ENCODE measurements at places on chromosomes 3 and 15.
A peak's percentile ranks its signal among the peaks of the same experiment; 100 is the strongest.

GRCh38 chr15:64037116-64037515, 9.2 kb downstream of the DAPK2 start:
- no peak for DNase-seq

GRCh38 chr3:108662142-108662738, 72.7 kb downstream of the DZIP3 start:
- peak; percentile 92 for DNase-seq

DNA sequence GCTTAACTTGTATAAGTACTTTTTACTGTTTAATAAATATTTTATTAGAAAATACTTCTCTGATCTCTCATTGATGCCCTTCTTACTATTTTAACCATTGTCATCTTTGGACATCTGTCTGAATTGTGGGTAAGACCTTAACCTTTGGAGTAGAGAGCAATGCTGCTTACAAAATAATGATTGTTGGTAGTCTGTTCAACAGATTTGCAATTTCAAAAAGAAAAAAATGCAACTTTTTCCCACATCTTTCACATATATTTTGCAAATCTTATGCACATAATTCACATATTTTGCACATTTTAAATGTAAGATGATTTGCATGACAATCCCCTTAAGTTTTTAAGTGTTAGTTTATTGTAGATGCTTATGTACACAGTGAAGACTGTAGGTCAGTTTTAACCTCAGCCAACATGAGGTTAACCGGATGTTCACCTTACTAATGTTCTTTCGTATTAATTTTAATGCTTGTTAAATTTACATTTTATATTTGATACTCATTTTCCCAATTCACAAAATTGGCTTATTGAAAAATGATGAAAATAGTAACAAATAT, 16.7 kb downstream of the C3orf38 start:
- DNase-seq: no peak

DNA sequence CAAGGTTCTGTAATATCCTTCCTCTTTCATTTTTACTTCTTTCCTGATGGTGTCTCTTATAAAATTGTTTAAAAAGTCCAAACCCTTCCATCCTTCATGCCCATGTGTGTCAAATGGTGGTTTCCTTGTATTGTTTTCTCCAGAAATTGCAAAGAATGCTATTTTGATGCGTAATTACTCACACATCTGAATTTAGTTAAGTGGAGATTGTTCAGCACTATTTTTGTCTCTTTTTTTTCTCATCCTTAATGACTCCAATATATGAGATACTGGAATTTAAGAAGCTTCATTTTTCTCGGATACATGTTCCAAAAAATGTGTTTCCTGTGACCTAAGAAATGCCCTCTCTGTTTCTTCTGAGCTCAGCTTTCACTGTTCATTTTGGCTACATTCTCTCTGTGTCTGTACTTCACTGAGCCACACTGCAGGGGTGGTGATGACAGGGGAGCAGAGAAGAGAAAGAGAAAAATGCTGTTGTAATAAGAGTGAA, 799.8 kb downstream of the DIPK2A start:
- DNase-seq: peak; percentile 67

GRCh38 chr3:61875976-61876671, 314.8 kb downstream of the PTPRG start:
- DNase-seq: peak; percentile 8

- DNase-seq: no peak
These were observed 33.2 kb upstream of the TSPAN3 start for GRCh38 chr15:77104155-77104554.

DNA sequence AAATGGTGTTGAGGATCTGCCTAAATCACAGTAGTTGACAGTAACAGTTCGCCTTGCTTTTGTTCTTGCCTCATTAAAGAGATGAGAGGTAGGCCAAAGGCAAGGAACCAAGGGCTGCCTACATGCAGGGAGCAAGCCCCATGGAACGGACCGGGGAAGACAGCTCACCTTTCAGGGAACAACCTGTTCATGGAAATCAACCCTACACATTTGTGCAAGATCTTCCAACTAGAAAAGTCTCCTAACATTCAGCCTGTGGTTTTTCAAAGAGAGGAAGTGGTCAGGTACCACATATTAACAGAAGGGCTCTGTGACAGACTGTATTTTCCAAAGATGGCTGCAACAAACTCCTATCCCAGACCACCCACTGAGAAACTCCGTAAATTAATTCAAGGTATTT, 1031.8 kb upstream of the NR2F2 start:
- no peak for DNase-seq

GRCh38 chr3:42871592-42872196, 4.0 kb downstream of the CYP8B1 start:
- no peak for DNase-seq

- DNase-seq: no peak
These were observed 29.2 kb downstream of the SH3BP5 start for GRCh38 chr3:15303216-15303615.

DNA sequence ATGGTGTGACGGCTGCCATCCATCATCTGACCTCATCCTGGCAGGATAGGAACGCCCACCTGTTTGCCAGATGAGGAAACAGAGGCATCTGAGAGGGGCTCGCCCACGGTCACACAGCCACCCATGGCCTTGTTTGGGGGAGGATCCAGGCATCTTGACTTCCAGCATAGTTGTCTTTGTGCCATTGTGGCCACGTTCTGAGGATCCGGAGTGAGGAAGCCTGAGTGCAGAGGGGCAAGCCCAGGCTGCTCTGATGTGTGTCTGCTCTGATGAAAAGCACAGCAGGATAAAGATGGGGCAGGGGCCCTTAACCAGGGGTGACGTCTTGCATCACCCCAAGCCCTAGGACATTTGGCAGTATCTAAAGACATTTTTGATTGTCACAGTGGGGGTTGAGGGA, 58.7 kb downstream of the FGD5 start:
- no peak for DNase-seq

- DNase-seq: no peak
These were observed 275.0 kb downstream of the ZBTB20 start for GRCh38 chr3:114872050-114872449.

DNA sequence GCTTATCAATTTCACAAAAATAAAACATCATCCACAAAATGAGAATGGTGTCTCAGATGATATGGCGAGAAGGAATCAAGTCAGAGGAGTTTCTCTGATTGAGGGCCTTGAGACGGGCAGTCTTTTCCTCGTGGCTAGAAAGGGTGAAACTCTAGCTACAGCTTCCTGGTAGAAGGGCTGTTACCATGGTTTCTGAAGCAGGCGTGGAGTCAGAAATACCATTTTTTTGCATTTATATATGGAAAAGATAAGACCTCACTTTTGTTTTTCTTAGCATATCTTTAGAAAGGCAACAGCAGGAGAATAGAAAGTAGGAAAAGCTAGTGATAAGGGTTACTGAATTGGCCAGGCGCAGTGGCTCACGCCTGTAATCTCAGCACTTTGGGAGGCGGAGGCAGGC, 17.3 kb upstream of the SAMD7 start:
- DNase-seq: no peak

GRCh38 chr3:96756516-96756915, 57.9 kb upstream of the EPHA6 start:
- DNase-seq: no peak

GRCh38 chr3:46930945-46931403, 45.6 kb downstream of the CCDC12 start:
- peak; percentile 47 for DNase-seq

- peak; percentile 96 for DNase-seq
These were observed 91.4 kb downstream of the NFKBIZ start for GRCh38 chr3:101940521-101941317.

- DNase-seq: no peak
These were observed 73.5 kb downstream of the EDEM1 start for GRCh38 chr3:5260992-5261501.

GRCh38 chr3:105559856-105560255, 193.1 kb downstream of the ALCAM start:
- DNase-seq: no peak

DNA sequence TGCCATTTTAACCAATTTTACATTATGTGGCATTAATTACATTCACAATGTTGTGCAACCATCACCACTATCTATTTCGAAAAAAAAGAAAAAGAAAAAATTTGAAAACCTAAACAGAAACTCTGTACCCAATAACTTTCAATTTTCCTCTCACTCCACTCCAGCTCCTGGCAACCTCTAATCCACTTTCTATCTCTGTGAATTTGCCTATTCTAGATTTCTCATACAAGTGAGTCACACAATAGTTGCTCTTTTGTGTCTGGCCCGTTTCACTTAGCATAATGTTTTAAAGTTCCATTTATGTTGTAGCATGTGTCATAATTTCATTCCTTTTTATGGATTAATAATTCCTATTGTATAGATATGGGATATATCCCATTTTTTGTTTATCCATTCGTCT, 53.3 kb upstream of the TBC1D5 start:
- no peak for DNase-seq

GRCh38 chr3:37519661-37520060, 342.0 kb upstream of the CTDSPL start:
- DNase-seq: no peak

GRCh38 chr3:118991775-118992174, 42.9 kb downstream of the IGSF11 start:
- DNase-seq: no peak

- no peak for DNase-seq
These were observed 165.4 kb upstream of the TOPAZ1 start for GRCh38 chr3:44076221-44076829.

DNA sequence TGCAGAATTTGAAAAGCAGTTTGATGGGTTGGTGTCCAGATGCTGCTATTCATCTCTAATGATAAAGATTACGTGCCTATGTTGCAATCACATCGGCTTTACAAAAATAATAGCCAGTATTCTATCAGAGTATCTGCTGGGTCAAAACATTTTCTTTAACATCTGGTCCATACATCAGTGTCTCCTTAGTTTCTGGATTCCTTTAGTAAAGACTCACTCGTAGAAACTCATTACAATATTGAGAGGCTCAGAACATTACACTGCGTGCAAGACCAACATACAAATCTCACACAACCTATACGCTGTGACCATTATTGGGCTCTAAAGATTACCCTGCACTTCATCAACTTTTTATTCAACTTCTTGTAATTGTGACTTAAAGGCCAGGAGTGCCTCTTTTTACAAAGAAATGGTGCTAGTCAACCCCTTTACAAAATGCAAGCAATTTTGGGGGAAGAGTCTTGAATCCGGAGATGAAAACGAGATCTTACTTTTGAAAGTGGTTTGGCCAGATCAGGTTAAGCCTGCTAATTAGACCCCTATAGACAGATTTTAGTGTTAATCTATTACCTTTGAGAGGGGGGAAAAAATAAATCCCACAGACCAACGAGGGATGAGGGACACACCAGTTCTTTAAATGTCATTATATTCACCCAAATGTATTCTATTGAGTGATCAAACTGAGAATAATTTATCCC, 2.9 kb downstream of the TRA2B start:
- DNase-seq: peak; percentile 59

DNA sequence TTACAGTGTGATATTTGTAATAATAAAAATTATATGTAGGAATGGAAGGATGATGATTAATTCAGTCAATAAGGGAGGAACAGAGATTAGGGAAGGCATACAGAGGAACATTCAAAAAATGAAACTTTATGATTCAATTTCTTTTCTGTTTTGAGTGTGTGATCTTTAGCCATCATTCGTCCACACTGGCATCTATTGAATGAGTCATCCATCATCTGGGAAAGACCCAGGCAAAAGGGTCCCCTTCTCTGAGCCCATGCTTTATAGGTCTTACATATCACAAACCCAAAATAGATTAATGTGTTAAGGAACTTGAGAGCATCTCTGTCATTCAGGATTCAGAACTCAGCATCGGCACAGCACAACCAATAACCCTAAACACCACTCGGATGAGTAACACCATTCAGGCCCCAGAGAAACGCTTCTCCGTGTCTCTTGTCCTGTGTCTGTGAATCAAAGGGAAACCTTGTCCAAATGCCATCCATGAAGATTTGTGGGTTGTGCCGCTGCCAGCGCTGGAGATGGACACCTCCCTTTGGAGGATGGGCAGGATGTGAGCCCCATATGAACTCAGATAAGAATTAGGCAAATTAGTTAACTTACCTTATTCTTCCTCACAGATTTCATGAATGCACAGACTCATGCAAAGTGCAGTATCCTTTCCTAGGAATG, 21.7 kb upstream of the TPM1 start:
- DNase-seq: no peak

DNA sequence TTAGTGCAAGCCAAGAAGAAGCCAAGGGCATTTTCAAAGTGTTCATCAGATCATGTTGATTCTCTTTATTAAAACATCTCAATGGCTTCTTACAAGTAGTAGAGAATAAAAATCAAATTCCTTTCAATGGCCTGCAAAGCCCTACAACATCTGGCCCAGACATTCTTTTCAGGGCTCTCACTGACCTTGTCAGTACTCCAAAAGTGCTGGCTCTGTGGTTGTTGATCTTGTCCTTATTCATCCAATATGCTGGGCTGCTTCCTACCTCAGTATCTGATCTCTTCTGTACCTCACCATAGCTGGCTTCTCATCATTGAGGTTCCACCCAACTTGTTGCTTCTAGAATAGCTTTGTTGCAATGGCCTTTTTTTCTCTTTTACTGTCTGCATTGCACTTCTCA, 74.0 kb upstream of the SAMMSON start:
- peak; percentile 38 for DNase-seq

DNA sequence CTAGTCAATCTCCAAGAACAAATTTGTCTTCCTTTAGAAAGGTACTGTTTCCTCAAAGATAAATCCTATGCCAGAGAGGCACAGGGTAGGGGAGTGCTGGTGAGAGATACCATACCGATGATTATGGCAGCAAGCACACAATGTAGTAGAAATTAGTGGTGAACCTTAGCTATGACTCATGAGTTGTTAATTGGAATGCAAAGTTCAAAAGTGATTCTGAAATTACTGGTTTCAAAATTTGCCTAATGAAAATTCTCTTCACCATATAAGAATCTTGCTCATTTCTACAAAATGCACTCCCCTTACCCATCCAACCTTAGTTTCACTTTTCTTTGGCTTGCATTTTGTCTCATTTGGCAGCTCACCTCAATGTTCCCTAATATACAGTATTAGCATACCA, 139.5 kb upstream of the SLC2A2 start:
- no peak for DNase-seq

- peak; percentile 88 for DNase-seq
These were observed 198.1 kb downstream of the MBNL1 start for GRCh38 chr3:152466784-152467183.

- DNase-seq: no peak
These were observed 410.8 kb downstream of the GAP43 start for GRCh38 chr3:116034086-116034485.

- DNase-seq: no peak
These were observed 71.5 kb downstream of the EFCAB12 start for GRCh38 chr3:129356756-129357425.

DNA sequence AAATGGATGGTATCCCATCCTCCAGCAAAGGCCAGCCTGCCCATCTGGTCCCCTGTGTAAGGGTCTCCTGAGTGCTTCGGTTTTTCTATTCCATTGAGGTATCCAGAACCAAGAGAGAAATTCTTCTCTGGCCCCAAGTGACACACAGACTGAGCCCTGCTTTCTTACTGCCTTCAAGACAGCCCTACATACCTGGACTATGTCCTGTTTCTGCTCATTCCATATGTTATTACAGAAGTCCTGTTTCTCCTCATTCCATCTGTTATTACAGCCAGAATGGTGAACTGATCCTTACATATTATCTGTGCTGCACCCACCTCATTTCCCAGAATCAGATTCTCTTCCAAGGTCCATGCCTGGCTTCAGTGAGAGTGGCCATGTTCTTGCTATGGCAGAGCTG, 115.2 kb downstream of the DCLK3 start:
- peak; percentile 29 for DNase-seq

- DNase-seq: no peak
These were observed 56.7 kb downstream of the PLS1 start for GRCh38 chr3:142652826-142653292.
